Hematopoietic multipotent progenitor cell treated with erythropoietin and hydrocortisone succinate and interleukin-3 and kit ligand, for 8 days (in vitro differentiated cells): ENCODE measurements at places on chromosomes 7 and 10.
A peak's percentile ranks its signal among the peaks of the same experiment; 100 is the strongest.

DNA sequence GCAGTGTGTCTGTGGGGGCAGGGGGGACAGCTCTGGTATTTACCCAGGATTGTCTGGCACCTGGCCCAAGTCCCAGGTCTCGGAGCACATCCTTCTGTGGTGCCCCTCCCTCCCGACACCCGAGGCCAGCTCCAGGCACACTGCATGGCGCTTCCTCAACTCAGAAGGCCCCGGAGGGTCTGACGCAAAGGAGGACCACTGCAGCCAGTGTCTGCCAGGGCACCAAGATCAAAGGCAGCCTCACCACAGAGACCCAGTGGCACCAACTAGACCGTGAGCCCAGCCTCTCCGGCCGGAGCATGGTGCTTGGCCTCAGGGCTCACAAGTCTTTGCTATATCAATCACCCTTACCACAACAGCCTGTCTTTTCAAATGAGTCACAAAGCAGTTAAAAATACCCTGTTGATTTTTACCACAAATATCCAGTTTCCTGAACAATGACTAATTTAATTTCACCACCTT lies 99.3 kb upstream of the DDC start:
- no peak for DNase-seq

DNA sequence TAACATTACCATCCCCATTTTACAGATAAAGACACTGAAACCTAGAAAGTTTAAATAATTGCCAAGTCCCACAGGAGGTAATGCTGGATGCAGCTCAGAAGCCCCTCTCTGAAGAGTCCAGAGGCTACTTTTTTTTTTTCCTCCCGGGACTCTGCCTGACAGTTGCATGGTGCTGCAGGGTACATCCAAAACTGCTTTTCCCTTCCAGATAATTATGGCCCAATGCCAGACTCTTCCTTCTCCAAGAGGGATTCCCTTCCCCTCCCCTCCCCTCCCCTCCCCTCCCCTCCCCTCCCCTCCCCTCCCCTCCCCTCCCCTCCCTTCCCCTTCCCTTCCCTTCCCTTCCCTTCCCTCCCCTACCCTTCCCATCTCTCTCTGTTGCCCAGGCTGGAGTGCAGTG lies 122.9 kb downstream of the LSMEM1 start:
- no peak for DNase-seq

DNA sequence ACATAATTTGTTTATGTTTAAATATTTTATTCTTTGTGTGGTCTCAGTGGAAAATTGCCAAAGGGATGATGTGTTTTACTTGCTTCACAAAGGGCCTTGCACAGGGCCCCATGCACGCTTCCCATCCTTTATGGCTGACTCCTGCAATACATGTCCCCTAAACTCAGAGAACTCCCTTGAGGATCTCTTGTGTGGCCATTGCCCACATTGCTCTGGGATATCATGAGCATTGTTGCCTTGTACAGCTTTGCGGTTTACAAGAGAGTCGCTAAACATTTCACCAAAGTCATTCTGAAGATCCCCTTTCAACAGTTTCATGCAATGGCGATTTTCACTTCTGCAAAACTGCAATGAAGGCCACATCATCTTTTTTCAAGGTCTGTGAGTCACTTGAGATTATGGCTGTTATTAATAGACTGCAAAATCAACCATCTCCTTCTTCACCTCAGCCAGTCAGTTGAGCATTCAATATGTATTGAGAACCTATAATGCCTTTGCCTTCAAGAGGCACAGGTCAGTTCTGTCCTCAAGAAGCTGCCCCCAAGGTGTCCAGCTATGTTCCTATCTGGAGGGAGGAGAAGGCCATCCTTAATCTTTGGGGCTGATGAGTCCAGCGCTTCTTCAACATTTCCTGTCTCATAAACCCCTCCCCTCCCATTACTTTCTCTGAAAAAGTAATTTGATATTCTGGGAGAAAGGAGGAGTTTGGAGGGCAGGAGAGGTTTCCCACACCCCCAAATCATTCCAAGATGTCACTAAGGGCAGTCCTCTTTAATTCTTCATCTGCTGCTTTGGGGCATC lies 108.1 kb downstream of the CCDC71L start:
- no peak for DNase-seq

DNA sequence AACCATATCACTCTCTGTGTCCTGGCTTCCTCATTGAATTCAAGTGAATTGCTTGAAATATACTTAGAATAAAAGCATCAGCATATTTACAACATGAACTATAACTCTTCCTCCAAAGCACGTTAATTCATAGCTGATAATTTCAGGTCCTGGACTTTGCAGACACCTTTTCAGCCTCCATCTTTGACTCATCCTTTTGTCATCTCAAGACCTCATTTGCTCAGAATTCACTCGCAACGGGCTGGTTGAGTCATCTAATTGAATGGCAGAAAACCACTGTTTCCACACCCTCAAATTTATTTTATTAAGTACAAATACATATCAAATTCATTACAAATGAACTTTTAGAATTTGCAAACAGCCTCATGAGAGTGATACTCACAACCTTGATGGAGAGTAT lies 545.7 kb downstream of the GATA3 start:
- DNase-seq, result no peak

- no peak for DNase-seq
These were observed 6.2 kb downstream of the VWA2 start for GRCh38 chr10:114245121-114245791.

DNA sequence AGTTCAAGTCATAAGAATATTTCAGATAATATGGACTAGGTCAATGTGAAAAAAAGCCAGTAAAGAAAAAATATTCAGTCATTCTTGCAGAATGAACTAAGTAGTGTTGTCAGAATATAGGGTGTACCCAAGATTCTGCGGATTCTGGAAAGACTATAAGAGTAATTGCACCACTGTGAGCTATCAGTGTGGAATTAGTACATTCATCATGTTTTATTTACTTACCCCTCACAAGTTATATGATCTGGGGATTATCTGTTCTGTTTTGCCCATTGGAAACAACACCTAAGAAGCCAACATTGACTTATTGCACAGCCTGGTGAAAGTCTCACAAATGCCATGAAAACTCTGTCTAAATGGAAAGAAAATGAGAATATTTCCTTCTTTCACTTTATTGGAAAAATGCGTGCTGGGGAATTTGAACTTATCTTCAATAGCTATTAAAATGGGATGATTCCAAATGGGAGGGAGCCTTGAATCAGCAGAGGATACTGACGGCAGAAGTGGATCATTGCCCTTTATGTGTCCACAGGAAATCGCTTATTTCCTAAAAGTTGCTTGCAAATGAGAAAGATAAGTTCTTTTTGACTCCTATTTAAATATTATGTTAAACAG lies 563.3 kb upstream of the POM121L12 start:
- DNase-seq, result no peak

- no peak for DNase-seq
These were observed 13.2 kb upstream of the ABCB5 start for GRCh38 chr7:20602306-20602705.

DNA sequence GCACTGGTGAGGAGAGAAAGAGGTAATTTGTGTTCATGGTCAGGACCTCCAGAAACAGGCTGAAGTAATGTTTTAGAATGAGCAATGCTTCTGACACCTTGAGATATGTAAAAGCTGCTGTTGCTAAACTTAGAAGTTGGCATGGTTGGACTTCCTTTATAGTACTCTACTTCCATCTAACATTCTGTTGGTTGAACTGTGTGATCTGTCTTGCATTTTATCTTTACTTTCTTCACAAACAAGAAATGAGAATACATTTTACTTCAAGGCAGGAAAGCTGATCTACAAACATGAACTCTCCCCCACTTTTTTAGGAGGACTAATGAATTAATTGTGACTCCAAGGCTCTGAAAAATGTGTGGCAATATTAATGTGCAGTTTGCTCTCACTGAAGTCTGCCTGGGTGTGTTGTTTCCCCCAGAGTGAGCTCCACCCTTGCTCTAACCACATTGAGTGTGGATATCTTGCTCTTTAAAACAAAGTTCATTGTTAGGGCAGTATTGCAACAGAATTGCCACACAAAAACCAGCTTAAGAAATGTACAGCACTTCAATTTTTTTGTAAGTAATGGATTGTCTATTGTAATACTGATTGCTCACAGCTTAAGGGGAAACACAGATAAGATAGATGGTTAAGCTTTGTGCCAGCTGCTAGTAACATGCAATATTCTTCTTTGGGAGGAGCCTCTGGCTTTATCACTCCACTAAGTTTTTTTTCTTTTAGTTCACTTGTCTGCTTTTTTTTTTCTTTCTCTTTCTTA lies 69.0 kb downstream of the ADD3 start:
- peak; percentile 90 for DNase-seq

GRCh38 chr10:101668566-101668965 lies 26.4 kb downstream of the FBXW4 start:
- no peak for DNase-seq

- no peak for DNase-seq
These were observed 690.5 kb downstream of the PARD3 start for GRCh38 chr10:34124522-34125035.

DNA sequence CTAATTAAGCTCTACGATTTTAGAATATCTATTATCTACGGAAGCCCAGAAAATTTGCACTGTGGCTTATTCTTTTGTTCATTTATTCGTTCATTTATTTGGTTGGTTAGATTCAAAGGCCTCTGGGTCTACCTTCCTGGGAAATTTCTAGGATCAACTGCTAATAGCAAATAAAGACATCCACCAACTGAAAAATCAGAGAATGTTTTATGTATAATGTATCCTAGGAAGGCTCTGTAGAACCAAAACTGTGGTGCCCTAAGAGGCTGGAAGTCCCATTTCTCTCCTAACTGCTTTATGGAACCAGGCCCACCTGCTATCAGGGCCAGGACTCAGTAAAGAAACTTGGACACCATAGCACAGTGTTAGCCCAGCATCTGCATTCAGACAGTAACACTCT lies 923.4 kb upstream of the AUTS2 start:
- no peak for DNase-seq

DNA sequence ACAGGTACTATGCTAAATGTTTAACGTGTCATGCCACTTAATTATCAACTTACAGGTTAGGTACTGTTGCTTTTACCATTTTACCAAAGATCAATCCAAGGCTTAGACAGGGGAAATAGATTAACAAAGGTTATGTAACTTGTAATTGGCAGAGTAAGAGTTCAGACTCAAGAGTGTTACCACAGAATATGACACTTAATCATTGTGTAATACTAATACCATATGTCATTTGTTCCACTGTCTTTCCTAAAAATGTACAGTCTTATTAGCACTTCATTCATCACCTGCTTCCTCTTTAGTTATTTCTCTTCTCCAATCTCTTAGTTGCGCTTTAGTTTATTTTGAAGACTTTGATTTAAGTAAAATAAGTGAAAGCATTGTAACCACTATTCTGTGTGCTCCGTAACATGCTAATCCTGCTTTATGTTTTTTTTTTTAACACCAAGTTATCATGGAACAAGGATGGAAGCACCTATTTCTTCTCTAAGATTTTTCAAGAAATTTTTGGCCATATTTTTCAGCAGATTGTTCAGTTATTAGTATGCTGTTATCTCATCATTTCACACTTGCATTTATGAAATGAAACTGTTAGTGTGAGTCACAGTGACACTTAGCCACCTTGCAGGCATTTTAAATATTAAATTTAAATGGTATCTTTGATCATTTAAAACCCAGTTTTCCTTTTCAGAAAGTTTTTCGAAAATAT lies 197.3 kb downstream of the PHF14 start:
- DNase-seq, result no peak

GRCh38 chr10:116014871-116015582 lies 258.0 kb downstream of the GFRA1 start:
- DNase-seq, result no peak

- no peak for DNase-seq
These were observed 168.3 kb downstream of the KIF20B start for GRCh38 chr10:89869592-89870156.

DNA sequence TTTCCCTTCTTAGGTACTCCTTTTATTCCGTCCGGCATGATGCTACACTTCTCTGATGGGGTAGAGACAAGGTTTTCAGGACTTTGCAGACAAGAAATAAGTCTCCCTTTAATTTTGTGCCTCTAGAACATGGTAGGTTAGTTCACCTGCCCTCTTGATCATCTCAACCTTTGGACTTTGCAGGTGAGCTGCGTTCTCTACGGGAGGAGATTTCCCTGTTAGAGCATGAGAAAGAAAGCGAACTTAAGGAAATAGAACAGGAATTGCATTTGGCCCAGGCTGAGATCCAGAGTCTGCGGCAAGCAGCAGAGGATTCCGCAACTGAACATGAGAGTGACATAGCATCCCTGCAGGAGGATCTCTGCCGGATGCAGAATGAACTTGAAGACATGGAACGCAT lies 9.2 kb downstream of the CCDC136 start:
- no peak for DNase-seq

DNA sequence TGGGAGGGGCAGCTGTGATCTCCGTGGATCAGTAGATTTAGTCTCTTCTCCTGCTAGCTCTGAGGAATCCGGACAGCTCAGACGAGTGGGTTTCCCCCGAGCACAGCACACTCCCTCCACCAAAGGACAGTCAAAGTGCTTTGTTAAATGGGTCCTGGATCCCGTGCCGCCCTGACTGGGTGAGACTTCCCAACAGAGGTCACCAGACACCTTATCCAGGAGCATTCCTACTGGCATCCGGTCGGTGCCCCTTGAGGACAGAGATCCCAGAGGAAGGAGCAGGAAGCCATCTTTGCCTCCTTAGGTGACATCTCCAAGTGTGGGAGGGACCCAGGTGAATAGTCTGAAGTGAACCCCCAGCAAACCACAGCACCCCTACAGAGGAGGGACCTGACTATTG lies 1148.9 kb downstream of the CNTNAP2 start:
- no peak for DNase-seq

- DNase-seq, result no peak
These were observed 128.5 kb downstream of the TACC2 start for GRCh38 chr10:122117475-122117874.

GRCh38 chr10:91632671-91633550 lies at the start of gene PPP1R3C:
Gene PPP1R3C (minus strand): TSS chr10:91633071. CDS start chr10:91632969, 102 bp downstream.
- DNase-seq, result peak; percentile 55

GRCh38 chr10:97896756-97897358 lies 47.2 kb downstream of the GOLGA7B start:
- DNase-seq, result no peak

- no peak for DNase-seq
These were observed 17.3 kb upstream of the NRBF2 start for GRCh38 chr10:63115732-63116383.

- DNase-seq, result no peak
These were observed 111.8 kb upstream of the FEZF1 start for GRCh38 chr7:122416336-122416735.

DNA sequence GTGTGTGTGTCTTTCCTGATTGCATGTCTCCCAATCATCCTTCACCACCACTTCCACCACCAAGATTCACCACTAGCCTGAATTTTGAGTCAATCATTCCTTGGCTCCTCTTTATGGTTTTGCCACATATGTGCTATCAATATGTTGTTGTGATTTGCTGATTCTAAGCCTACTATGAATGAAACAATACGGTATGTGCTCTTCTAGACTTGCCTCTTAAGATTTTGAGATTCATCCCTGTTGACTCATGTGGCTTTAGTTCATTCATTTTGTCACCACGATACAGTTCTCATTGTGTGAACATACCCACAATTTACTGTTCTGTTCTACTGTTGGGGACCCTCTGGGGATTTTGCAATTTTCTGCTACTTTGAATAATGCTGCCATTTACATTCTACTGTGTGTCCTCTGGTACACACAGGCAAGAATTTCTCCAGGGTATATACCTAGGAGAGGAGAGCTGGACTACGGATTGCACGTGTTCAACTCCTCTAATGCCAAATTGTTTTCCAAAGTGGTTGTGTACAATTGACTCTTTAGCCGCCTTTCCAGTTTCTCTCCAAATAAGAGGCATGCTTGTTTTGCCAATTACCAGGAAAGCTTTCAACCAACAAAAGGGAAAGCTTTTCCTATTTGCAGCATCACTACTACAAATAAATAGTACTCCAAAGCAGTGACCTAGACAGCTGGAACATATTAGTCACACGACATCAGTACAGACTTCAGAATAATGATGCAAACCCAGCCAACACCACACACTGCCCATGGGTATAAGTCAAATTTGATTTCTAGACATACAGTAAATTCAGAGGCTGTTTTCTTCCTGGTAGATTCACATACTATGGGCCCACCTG lies 30.0 kb downstream of the SGMS1 start:
- DNase-seq, result peak; percentile 39
